ENCODE measurements at places on chromosomes 1 and 21.
A peak's percentile ranks its signal among the peaks of the same experiment; 100 is the strongest.

DNA sequence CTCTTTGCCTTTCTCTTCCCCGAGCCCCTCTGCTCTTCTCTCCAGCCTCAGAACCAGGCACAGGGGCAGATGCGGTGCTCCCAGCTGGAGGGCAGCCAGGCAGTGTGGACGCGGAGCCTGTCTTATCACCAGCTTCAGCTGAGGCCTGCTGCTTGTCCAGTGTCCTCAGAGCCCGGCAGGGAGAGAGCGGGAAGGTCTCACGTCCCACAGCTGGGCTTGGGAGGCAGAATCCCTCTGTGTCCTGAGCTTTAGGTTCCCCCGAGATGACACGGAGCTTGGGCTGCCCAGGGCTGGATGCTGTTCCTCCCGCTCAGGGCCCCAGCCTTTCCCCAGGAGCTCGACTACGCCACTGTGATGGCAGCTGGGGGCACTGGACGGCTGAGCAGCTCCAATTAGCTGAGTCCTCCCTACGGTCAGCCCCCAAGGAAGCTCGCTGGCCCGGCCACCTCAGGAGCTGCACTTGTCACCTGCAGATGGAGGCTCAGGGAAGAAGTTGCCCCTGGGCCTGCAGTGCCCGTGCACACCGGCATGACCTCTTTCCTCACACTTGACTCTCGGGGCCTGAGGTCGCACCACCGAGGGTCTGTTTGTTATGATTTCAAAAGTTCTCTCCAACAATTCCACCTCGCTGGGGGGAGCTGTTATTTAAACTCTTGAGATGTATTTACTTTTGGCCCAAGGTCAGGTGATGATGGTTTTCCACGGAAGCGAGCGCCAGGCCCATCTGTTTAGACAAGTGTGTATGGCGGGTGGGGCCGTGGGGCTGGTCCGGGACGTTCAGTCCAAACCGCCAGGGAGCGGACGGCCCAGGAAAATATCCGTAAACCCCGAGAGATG, 127.3 kb downstream of the SIK1 start:
- DNase-seq: no peak

DNA sequence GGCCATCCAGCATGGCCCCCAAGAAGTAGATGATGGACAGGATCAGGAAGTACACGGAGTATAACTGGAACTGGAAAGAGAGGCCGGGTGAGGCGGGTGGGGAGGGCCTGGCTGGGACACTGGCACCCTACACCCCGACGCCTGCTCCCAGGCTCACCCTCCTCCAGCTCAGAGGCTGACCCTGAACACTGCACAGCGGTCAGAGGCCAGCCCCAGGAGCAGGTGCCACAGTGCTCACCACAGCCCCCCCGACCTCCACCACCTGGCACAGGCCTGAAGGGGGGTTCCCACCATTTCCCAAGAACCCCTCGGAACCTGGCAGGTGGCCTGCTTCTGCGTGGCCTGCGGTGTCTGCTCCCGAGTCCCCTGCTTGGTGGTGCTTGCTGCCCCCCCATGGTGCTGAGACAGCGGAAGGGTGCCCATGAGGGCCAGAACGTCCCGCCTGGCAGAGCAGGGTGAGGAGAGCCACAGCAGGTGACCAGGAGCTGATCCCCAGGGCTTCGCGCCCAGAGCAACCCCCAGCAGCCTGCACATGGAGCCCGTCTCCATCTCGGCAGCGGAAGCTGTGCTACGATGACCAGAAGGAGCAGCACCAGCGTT, 26.1 kb downstream of the SLC19A1 start:
- DNase-seq: no peak

DNA sequence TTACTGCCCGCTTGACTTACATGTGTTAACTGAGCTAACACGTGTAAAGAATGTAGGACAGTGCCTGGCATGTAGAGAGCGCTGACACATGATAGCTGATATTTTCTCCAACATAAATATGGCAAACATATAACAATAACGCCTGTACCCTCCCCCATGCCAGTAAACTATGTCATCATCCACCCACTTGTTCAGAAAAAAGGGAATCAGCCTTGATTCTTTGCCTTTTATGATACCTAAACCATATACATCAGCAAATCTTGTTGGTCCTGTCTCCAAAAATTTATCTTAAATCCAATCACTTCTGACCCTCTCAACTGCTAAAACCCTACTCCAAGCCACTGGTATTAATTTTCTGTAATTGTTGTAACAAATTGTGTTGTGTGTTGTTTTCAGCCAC, 1.1 kb upstream of the ZNF692 start:
- no peak for DNase-seq

DNA sequence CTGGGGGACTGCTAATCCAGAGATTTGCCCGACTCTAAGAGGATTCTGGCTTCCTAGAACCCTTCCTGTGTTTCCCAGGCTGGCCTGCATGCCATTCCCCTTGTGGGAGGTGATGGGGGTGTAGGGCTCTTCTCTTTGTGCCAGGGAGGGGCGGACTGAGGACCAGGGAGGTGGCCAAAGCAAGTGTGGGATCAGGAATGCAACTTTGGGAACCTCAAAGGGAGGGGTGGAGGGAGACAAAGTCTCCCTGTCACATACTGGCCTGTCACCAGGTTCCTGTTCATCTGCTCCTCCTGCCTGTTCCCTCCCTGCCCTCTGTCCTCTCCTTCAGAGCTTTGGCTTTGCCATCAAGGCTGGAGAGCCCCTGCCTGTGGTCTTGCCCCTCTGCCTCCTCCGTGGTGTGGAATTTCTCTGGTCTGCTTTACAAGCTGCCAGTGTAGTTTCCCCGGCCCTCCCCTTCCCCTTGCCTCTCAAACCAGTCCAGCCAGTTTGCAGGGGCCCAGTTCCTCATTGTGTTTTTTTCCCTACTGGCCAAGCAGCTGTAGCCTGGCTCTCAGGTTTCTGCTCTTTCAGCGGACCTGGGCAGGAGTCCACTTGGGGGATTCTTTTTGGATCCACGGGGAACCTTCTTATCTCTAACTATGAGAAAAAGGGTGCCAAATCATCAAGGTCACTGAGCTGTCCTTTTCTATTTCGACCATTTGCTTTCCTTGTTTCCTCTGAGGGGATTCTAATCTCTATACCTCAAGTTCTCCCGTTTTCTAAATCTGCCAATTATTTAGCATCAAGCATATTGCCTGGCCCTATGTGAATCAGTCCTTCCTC, 1.8 kb downstream of the CGN start:
- no peak for DNase-seq

DNA sequence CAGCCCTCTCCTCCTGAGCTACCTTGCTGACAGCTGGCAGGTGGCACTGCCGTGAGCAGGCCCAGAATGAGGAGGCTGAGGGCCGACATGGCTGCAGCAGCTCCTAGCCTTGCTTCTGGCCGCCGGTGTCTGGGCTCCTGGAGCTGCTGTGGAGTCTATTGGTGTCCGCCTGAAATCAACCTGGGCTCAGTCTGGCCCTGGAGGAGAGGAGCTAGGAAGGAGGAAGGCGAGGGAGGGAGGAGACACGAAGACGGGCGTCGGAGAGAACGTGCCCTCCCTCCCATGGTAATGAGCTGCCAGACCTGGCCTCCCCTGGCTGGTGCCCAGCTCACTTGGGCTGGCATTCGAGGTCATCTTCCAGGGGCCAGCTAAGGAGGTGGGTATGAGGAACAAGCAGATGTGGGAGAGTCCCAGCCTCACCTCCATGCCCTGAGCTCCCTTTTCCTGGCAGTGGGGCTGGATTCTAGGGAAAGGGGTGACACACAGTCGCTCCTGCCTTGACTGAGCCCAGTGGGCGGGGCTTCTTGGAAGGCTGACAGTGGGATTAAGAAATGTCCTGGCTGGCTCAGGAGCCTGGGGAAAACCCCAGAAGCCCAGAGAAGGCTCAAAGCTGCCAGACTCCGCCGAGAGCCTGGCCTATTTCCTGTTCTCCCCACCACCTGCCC, at the start of gene PDZK1IP1:
PDZK1IP1 (minus strand) TSS at position 193 of the 665 bp plus-strand sequence; CDS start at position 89, 104 bp downstream.
- no peak for DNase-seq

DNA sequence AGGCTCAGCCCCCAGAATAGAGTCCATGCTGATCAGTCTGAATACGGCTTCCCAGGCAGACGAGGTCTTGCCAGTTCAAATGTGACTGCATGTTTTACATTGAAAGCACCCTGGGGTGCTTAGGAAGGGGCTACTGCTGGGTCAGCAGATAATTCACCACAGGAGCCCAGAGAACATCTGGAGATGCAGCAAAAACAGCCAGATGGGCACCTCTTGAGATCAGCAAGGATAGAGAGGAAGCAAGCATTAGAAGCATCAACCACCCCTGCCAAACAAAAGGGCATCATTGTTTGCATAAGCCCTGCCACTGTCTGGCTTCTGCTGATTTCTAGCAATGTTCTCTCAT, 403.1 kb downstream of the RRAGC start:
- DNase-seq: no peak

DNA sequence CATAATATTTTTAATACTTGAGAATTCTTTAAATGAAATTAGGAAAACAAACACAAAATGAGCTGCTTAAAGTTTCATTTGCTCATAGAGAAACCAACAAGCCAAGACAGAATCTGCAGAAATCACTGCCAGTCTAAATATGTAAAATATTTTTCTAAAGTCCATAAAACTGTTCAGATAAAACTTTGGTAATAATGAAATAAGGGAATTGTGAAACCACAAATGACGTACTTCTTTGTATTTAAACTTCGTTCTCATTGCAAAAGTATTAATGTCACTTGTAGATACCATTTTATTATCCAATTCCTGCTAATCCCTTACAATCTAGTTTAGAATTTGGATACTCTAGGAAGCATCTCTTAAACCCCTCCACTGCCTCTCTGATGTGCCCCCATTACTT, 234.5 kb upstream of the NEGR1 start:
- DNase-seq: no peak

DNA sequence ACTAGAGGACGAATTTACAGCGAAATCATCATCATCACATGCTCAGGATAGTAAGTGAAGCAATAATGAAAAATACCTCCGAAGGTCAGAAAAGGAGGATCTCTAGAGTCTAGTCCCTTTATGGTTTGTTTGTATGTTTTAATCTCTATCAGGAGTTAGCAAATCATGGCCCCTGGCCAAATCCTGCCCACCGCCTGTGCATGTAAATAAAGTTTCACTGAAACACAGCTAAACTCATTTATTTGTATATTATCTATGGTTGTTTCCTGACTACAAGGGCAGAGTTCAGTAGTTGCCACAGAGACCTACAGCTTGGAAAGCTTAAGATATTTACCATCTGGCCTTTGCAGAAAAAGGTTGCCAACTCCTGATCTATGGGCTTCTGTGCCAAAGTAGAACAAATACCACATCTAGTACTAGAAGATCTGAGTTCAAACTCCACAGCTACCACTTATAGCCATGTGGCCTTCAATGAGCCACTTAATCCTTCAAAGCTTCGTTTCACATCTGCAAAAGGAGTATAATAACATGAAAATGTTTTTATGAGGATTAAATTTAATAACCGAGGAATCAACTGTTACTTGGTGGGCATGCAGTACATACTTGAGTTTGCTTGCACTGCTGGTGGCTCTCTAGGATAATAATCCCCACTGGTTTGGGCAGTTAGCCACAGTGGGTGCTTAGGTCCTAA, 94.0 kb upstream of the KIF26B start:
- DNase-seq: no peak

- DNase-seq: no peak
These were observed 888 bp downstream of the HES5 start for GRCh38 chr1:2528966-2529783.

GRCh38 chr1:62484824-62485468, 48.1 kb downstream of the USP1 start:
- peak; percentile 19 for DNase-seq

DNA sequence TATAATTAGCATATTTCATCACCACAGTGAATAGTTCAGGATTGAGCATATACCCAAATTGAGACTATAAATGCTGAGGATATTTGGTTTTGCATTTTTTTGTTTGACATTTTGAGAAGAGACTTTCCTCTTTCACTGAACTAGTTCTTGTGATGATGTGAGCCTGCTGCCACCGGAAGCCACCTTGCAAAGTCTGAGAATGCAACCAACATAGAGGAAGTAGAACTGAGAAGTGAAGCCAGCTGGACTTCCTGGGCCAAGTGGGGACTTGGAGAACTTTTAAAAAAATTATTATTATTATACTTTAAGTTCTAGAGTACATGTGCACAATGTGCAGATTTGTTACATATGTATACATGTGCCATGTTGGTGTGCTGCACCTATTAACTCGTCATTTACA, 102.3 kb downstream of the RPE65 start:
- peak; percentile 35 for DNase-seq

- peak; percentile 85 for DNase-seq
These were observed 18.7 kb downstream of the MFSD2A start for GRCh38 chr1:39973503-39974135.

DNA sequence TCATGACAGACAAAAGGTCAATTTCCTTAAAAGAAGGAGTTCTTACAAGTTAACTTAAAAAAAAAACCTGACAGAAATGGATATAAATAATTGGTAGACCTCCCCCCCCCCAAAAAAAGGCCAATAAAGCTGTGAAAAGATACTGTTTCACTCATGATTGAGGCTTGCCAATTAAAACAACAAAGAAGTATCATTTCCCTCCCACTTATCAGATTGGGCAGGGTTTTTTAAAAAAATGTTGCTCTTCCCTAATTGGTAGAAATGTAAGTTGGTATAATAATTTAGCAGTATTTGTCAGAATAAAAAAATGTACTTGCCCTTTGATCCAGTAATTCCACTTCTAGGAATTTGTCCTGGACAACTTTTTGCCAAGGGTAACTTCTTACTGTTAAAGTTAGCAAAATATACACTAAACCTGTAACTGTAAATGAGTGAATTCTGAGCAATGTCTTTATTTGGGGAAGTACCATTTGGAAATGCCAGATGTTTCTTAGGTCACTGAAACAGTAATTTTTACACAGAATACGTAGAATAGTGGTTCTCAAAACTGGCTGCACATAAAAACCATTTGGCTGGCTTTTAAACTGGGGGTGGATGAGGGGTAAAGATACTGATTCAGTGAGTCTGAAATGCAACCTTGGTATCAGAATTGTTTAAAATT, 17.5 kb downstream of the RNF2 start:
- DNase-seq: peak; percentile 34

DNA sequence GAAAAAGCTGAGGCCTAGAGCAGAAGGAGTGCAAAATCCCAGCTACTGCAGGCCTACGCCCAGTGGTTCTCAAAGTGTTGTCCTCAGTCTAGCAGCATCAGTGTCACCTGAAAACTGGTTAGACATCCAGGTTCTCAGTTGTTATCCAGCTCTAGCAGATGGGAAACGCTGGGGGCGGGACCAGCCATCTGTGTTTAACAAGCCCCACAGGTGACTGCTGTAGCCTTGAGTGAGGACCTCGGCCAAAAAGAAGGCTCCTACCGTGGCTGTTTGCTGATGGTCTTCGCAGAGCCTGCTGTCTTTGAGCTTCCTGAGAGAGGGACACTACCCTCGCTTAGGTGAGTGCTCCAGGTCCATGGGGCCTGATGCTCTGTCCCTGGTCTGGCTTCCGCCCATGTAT, 69.7 kb downstream of the LRRN2 start:
- no peak for DNase-seq

DNA sequence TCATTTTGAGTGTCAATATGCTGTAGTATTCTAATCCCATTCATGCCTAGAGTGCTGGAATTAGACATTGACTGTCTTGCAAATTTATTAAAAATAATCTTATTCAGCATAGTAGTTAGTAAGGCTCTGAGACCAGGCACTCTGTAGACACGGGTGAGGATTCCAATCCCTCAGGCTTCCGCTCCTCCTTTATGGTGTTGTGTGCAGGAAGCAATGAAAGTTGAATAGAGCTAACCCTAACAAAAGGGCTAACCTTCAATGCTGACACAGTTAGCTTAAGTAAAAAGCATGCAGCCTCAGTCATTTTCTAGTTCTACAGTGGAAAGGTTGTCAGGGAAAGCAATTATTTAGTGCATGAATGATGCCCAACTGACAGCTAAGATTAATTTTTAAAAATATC, 199.6 kb upstream of the SGIP1 start:
- DNase-seq: no peak

All from GM13976 (cell line).